Activated T-cell treated with anti-CD3 and anti-CD28 coated beads, Interleukin-2, amount 50 U/mL, for 72 hours (primary cell): ENCODE measurements at places on chromosomes 5 and 9.

GRCh38 chr9:17807613-17808282, 228.9 kb downstream of the SH3GL2 start:
- DNase-seq, result no peak

DNA sequence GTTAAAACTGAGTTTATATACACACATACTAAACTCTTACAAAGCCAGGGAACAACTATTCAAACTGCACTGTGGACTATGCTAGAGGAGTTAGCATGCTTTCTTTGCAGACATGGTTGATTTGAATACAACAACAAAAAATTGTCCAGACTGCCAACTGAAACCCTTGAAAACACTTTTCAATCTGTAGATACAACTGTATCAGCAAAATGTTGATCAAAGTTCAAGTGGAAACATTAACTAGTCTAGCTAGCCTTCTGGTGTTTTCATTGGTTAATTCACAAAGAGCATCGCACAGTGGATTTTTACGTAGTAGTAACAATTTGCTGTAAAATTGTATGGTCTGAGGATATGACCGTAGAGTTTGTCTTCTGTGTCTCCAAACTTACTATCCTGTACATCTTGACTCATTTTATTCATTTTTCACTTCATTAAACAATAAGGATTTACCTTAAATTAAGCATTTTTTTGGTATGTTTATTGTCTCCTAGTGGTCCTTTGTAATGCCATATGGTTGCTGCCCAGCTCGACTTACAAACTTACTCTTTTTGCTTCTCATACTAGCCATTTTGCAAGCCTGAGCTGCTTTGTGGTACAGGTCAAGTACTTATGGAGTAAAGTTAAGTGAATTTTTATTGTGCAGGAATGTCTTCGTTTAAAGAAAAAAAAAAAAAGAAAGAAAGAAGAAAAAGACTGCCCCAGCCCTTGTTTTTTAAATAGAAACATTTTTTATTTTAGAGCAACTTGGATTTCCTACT, 123.4 kb downstream of the ZCCHC7 start:
- no peak for DNase-seq

GRCh38 chr5:56900395-56900794, 9.0 kb upstream of the SETD9 start:
- DNase-seq, result no peak

- DNase-seq, result no peak
Measured at GRCh38 chr9:699396-699795, 142.1 kb upstream of the DMRT1 start.

GRCh38 chr9:132762896-132763295, 92.6 kb downstream of the GTF3C4 start:
- no peak for DNase-seq

DNA sequence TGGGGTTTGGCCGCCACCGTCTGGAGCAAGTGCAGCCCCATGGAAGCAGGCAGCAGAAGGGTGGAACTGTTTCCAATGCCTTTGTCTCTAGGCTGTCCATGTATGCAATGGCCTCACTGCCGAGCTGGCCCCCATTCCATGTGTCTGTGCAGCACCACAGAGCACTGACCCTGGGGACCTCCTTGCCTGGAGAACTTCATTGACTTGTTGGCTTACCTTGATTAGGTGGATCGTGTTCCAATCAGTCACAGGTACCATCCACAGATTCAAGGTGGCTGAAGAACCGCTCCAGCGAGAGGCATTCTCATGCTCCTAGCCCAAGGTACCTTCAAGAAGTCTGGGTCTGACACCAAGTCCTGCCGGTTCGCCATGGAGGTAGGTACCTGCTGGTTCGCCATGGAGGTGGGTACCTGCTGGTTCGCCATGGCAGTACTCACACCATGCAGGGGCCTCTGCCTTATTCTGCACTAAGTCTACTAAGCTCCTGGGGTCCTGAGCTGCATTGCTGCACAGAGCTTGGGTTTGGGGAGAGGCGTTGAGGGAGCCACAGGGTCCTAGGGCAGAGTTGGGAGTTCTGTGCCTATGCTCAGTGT, 358.3 kb upstream of the IRX1 start:
- no peak for DNase-seq

DNA sequence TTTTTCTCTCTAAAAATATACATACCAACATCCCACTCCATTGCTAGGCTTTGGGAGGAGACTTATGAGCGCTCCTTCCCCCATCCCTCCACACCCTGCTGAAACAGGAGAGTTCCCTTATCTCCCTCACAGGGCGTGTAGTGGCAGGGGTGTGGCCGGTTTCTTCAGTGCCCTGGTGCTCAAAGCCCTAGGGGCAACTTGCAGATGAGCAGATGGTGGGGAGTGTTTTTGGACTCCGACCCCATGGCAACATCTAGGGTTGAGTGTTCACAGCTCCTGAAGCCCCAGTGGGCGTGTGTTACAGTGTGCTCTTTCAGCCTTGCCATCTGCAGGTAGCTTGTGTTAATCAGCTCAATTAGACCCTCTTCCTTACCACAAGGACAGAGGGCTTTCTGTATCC, 409.5 kb downstream of the MAT2B start:
- no peak for DNase-seq

GRCh38 chr5:56190497-56190896, 42.6 kb downstream of the ANKRD55 start:
- peak; percentile 19 for DNase-seq

DNA sequence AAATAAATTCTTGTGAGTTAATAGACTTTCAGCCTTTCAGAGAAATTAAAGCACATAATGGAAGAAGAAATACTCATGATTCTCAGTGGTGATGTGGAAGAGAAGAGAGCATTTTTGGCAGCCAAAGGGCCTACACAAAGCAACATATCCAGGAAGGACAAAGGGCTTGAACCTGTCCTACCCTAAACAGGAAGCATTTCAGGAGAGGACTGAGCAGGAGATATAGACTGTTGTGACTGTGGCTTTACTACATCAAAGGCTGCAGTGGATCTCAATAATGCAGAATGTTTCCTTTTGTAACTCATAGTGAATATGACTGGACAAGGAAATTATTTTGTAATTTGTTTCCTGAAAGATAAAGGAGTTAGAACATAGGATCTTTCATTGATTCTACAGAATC, 1.3 kb upstream of the PARP8 start:
- no peak for DNase-seq

DNA sequence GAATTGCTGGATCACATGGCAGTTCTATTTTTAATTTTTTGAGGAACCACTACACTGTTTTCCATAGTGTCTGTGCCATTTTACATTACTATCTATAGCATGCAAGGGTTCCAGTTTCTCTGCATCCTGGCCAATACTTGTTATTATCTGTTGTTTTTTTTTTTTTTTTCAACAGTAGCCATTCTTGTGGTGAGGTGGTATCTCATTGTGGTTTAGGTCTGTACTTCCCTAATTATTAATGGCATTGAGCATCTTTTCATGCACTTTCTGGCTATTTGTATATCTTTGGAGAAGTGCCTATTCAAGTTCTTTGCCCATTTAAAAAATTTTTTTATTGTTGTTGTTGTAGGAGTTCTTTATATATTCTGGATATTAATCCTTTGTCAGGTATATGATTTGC, 97.7 kb downstream of the GDNF start:
- no peak for DNase-seq

DNA sequence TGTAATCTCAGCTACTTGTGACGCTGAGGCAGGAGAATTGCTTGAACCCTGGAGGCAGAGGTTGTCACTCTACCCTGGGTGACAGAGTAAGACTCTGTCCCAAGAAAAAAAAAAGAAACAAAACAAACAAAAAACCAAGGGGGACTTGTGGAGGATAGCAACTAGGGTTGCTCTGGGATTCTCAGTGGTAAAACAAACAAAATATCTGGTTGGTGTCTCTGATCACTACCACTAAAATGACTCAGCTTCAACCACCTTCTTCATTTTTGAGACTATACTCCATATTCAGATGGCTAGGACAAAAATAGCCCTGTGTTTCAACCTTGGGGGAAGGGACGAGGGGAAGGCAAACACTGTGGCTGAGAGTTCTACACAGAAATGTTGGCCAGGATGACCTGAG, 110.3 kb downstream of the ARRDC3 start:
- DNase-seq, result no peak

DNA sequence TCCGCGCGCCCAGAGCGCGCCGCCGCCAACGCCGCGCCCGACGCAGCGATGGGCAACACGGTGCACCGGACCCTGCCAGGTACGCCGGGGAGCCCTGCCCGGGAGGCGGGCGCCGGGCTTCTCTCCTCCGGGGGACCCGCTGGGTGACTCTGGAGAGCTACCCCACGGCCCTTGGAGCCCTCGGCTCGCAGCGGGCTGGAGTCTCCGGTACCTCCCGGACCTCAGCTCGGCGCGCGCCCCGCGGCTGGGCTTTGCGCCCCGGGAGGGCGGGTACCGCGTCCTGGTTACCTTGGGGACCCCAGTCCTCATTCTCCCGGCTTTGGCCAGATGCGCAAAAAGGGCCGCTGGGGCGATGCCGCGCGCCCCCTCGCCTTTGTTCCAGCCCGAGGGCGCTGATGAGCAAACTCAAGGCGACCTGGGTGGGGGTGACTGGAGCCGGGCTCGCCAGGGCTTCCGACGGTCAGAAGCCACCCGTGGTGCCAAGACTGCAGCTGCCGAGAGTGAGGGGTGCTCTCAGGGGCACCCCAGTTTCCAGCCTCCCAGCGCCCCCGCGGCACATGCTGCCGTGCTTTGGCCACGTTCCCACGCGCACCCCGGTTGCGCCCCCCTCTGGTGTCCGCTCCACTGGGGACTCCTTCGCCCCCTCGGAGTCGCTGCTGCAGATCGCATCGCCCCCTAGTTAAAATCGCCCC, 442 bp downstream of the NEURL1B start:
- no peak for DNase-seq

GRCh38 chr5:149799965-149800516, 69.9 kb downstream of the PPARGC1B start:
- no peak for DNase-seq

DNA sequence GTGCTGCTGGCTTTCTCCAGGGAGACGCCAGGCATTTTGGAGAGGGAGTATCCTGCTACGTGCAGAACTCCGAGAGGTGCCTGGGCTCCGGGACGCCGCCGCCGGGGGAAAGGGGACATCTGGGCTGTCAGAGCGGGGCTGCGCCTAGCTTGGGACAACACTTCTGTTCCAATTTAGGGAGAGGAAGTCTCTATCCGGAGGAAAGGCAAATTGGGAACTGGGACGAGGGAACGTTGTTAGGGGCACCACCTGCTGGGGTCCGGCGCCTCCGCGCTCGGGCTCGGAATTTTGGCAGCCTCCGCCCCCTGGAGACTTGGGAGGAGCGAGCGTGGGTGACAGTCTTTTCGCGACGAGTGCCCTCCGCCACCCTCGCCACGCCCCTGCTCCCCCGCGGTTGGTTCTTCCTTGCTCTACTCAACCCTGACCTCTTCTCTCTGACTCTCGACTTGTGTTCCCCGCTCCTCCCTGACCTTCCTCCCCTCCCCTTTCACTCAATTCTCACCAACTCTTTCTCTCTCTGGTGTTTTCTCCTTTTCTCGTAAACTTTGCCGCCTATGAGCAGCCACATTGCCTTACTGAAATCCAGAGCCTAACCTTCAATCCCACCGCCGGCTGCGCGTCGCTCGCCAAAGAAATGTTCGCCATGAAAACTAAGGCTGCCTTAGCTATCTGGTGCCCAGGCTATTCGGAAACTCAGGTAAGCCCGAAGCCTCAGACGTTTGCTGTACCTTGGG, 1.6 kb downstream of the TSLP start:
- peak; percentile 74 for DNase-seq

DNA sequence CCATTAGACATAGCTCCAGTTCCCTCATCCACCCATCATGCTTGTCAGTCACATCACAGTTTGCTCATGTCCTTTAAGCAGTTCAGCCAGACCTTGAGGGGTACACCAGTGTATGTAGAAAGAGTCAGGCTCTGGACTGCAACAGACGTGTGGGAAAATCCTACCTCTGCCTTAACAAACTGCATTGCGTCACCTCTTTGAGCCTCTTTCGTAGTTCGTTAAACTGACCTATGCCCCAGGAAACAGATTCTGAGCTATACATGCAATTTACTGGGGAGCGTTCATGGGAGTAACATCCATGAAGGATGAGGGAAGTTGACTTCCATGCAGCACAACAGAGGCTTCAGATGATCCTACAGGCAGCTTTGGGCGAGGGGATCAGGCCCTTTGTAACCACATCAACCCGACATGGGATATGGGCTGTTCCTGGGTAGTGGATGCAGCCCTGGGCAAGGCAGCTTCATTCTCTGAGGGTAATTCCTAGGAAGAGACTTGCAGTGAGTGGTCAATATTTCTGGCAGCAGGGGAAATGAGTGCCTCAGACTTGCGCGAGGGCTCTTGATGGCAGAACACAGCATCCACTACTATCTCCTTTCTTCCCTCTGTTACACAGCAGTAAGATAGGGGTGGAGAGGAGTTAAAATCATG, 4.3 kb downstream of the SPINK4 start:
- DNase-seq, result no peak

DNA sequence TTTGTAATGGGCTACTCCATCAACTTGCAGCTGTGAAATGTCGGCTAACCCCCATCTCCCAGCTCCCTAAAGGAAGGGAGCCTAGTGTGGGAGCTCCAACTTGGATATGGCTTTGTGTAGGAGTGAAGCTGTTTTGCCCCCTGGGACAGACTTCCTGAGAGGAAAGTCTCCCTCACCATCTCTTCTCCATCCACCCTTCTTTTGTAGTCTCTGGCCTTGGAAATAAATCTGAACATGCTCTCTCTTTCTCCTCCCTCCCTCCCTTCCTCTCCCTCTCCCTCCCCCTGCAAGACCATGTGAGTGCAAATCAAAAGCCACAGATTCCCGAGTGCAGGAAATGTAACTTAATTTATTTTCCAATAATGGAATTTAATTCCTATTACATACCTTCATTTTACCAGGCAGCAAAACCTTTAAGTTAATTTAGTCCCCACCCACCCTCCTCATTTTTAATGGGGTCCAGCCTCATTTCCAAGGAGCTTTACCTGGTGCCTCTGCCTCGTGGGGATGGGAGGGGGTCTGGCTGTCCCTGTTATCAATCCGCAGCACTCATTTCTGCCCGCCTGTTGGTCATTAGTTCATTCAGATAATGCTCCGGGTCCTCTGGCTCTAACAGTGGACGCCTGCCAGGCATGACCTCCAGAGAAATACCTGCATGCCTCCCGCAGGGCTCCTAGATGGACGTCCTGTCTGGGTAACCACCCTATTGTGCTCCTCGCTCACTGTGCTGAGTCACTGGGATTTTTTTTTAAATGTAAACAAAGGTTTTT, 122.9 kb upstream of the TAF11L2 start:
- no peak for DNase-seq

GRCh38 chr9:75041041-75041440, 12.9 kb upstream of the CARNMT1 start:
- no peak for DNase-seq

GRCh38 chr9:2427120-2427891, 194.3 kb upstream of the VLDLR start:
- DNase-seq, result no peak

DNA sequence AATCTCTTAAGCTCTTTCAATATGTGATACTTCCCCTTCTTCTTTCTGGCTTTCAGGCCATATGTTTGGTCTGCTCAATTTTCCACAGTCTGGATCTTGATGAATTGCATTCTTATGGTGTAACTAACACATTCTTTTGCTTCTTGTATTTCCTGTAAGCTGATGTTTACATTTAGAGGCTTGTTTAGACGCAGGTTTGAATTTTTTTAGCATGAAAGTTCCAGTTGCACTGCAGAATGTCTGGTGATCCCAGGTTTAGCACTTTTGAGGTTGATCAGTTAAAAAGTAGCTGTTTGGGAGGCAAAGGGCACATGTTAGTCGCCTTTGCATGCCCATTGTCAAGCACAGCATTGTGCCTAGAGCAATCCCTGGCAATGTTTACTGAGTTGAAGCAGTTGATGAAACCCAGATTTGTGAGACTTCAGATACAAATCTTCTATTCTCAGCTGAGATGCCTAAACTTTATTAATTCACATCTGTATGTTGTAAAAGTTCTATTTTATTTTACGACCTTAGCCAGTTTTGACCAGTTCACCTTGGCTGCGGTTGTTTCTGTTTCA, 59.6 kb upstream of the SPATA31C2 start:
- DNase-seq, result no peak
